ENCODE measurements at places on chromosomes 7 and 10.

GRCh38 chr7:94190599-94191061 lies 186.5 kb upstream of the BET1 start:
- no peak for DNase-seq

- DNase-seq = no peak
These were observed 12.0 kb upstream of the TMEM213 start for GRCh38 chr7:138785587-138786437.

DNA sequence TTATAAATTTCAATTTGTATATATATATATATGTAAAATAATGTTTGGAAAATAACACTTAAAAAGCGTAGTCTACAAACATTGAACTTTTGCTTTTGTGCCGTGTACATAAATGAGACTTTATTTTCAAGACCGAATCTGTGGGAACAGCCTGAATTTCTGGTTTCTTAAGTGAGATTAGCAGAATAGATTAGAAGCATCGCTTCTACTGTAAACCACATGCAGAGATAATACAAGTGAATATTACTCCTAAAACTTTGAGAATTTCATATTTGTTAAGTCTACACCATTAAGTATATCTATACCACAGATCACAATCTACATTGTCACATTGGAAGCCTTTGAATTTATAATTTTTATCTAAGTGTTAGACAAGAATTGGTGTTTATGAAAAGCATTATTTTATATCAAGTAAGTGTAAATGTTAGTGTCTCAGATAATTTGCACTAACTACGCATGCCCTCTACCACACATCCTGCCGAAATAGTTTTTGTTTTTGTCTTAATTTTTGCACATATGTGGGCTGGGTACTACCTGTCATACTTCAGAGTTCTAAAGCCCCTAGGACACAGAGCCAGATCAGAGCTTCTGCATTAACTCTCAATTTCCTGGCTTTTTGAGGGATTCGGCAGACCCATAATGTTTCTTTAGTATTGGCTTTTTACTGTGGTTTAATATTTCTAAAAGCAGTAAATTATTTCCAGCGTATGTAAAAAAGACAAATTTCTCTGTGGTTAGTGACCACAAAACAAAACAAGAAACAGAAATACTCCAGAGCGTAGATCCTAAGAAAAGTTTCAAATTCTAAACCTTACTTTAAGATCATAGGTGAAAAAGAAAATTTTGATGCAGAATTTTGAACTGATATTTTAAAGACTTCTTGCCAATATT lies 20.0 kb downstream of the TWIST1 start:
- DNase-seq = no peak

GRCh38 chr10:62550173-62550572 lies 176.0 kb downstream of the ZNF365 start:
- no peak for DNase-seq

- peak; percentile 52 for DNase-seq
These were observed 13.1 kb upstream of the ZMIZ2 start for GRCh38 chr7:44735403-44736165.

DNA sequence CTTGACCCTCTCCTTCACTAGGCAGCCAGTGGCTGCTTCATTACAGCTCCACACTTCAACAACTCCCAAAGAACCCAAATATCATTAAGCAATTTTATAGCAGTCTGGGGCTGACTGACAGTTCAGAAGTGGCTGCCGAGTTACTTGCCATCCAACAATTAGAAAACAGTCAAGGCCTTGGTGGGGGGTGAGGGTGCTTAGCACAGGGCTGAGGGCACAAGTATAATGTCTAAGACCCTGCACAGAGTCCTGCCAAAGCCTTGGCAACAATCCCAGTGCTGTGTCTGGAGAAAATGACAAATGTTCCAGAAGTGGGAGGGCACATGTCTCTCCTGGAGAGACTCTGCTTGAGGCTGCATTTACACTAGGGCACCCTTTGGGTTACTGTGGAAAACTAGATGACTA lies 71.1 kb downstream of the CXCL12 start:
- DNase-seq = no peak

DNA sequence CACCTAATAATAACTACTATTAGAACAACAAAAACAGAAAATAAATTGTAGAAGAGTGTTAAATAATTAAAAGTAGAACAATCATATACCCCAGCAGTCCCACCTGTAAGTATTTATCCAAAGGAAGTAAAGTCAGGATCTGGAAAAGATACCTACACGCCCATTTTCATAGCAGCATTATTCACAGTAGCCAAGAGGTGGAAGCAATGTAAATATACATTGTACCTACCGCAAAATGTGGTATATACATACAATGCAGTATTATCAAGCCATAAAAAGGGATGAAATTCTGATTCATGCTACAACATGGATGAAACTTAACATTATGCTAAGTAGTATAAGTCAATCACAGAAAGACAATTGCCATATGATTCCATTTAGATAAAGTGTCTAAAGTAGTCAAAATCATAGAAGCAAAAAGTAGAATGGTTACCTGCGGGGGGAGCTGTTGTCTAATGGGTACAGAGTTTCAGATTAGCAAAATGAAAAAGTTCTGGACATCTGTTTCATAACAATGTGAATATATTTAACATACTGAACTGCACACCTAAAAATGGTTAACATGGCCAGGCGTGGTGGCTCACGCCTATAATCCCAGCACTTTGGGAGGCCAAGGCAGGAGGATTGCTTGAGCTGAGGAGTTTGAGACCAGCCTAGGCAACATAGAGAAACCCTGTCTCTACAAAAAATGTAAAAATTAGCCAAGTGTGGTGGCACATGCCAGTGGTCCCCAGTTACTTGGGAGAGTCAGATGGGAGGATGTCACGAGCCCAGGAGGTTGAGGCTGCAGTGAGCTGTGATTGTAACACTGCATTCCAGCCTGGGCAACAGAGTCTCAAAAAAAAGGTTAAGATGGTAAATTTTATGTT lies 6.0 kb upstream of the TMED4 start:
- peak; percentile 74 for DNase-seq

- DNase-seq = no peak
These were observed 34.1 kb downstream of the OSBPL3 start for GRCh38 chr7:24945899-24946298.

GRCh38 chr7:107874605-107875446 lies 16.2 kb upstream of the DLD start:
- peak; percentile 26 for DNase-seq

DNA sequence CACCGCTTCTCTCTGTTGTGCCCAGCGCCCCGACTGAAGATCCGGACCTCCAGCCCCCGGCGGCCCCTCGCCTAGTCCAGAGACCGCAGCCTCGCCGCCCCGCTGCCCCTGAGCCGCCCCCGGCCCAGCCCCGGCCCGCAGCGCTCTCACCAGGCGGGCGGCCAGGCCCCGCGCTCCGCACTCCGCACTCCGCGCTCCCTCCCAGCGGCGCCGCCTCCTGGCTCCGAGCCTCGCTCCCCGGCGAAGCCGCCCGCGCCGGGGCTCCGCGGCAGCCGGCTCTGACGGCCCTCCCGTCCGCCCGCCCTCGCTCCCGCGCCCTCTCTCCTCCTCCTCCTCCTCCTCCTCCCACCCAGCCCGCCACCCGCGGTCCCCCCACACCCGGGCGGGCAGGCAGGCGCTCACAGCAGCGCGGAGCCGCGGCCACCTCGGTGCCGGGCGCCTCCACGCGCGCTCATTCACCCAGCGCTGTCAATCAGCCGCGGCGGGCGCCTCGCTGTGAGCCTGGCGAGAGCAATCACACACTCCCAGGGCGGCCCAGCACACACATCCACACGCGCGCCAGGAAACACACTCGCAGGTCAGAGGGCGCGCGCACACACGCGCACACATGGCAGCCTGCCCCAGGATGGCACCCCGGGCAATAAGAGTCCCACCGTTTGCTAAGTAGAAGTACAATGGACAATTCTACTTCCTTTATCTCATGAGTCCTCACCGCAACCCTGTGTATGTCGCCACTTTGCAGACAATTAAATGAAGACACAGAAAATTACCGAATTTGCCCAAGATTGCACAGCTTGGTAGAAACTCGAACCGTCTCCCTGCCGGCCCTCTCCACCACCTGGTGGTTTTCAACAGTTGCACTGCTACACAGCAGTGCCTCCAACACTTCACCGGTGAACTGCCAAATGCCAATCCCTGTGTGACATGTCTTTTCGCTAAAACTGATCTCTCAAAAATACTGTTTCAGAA lies at the start of gene PRRT4:
TSS of gene PRRT4 (minus strand) at position 280 of the 969 bp plus-strand sequence.
- peak; percentile 55 for DNase-seq

DNA sequence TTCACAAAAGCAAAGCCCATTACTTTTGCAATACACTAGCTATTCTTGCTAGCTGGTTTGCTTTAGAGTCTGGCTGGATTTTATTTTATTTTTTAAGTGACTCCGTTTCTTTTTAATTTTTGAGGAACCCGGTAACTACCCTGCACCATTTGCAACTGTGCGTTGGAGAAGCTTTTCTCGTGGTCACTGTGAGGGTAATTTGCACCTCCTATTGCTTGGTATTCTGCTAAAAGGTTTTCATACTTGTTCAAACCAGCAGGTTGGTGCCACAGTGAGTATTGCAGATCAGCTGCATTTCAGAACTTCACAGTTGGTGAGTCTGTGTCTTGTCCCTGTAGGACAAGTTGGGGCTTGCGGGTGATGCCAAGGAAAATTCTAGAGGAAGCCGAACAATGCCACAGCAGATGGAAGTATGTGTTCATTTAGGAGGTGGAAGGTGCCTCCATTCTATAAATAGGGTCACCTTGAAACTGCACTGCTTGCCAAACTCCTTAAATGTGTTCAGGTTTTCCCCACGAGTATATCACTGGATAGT lies 3.9 kb upstream of the NMT2 start:
- DNase-seq = no peak

- DNase-seq = no peak
These were observed 13.1 kb upstream of the AUTS2 start for GRCh38 chr7:69585169-69585568.

GRCh38 chr7:71477441-71477840 lies 345.5 kb downstream of the GALNT17 start:
- no peak for DNase-seq

GRCh38 chr10:12500381-12501303 lies 151.3 kb downstream of the CAMK1D start:
- no peak for DNase-seq
